ENCODE measurements at places on chromosomes 3 and 15.

GRCh38 chr3:21163956-21164355, 587.1 kb downstream of the ZNF385D start:
- no peak for DNase-seq

GRCh38 chr3:37125195-37126073, 48.9 kb downstream of the LRRFIP2 start:
- DNase-seq: no peak

DNA sequence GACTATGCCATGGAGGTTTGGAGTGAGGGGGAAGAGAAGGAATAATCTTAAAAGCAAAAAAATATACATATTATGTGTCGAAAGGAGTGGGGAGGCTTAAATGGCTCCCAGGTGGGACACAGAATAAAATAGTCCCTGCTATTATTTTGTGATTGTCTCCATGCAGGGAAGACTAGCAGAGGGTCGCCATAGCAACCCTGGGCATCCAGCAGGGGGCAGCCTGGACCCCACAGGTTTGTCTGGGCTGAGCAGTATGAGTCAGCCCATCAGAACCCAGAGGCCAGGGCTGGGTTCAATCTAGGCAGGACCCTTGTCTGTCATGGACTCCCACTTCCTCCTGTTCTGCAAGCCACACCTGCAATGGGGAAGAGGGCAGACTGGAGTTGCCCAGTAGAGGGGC, 17.6 kb upstream of the LINGO1 start:
- no peak for DNase-seq

DNA sequence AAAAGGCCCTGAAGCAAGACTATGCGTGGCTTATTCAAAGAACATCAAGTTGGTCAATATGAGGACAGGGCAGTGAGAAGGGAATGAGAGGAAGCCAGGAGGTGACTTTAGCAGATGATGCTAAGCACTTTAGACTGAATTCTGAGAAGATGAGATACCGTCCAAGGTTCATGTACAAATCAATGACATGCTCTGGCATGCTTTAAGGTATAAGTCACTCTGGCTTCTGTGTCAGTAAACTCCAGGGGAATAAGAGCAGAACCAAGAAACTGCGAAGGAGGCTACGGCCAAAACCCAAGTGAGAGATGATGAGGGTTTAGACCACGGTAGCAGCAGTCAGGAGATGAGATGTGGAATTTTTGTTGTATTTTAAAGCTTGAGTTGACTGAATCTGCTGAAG, 8.9 kb upstream of the CCDC50 start:
- DNase-seq: no peak

DNA sequence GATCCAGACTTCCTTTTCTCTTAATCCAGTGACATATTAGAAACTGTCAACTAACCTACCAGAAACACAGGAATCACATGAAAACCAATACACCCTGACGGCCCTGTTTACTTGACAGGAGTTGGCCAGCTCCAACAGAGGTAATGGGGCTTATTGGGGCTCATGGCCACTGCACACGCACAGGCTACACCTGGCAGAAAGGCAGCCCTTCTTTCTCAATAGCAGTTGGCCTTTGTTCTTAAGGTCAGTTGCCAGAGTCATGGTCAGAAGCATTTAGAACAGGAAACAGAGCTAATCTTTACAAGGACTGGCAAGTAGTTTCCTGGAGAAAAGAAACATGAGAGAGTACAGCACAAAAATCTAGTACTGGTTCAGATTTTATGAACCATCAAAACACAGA, 181.8 kb downstream of the MAGI1 start:
- no peak for DNase-seq

DNA sequence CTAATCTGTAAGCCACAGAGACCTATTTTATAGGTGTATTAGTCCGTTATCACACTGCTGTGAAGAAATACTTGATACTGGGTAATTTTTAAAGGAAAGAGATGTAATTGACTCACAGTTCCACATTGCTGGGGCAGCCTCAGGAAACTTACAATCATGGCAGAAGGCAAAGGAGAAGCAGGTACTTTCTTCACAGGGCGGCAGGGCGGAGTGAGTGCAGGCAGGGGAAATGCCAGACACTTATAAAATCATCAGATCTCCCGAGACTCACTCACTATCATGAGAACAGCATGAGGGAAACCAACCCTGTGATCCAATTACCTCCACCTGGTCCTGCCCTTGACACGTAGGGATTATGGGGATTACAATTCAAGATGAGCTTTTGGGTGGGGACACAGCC, 108.7 kb downstream of the GALK2 start:
- DNase-seq: no peak

DNA sequence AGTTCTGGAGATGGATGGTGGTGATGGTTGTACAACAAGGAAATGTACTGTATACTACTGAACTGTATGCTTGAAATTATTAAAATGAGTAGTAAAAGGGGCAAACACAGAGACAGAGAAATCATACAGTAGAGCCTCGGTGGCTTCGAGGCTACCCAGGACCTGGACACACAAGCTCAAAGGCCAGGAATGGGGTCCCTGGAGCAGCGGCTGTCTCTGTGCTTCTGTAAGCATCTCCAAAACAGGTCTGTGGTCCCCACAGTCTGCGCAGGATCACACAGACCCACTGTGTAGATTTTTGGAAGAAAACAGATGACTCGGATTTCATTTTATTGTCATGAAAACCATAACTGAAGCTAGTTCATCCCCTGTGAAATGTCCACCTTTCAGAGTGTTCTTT, 39.7 kb downstream of the PGPEP1L start:
- no peak for DNase-seq

DNA sequence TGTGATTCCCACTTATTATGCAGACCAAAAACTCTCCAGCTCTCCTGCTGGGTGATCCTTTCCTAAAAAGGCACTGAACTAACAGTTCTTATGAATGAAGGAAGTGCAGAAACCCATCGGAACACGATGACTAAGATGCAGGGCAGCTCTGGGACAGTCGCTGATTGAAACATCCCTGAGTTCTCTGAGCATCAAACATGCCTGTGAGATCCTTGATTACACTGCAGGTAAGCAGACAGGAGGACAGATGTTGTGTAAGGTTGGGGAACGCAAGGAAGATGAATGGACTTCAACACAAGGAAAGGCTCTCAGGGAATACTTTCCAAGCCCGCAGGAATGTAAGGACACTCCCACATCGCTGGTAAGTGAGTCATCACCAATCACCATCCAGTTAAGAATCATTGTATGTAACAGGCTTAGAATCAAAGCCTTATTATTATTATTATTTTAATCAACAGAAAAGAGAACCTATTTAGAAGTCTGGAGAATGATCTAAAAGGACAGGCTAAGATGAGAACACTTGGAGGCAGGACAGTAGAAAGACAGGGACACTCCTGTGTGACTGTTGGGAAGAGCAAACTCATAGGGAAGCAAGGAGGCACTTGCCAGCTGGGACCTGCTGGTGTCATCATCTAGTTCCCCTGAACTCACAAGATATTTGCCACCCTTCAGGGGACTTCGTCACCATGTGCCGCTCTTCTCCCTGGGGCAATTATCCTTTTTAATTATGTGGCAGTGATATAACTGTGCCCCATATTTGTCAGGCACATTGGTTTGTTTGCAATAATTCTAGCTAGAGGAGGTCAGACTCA, 26.0 kb downstream of the TMEM158 start:
- DNase-seq: peak; percentile 95

DNA sequence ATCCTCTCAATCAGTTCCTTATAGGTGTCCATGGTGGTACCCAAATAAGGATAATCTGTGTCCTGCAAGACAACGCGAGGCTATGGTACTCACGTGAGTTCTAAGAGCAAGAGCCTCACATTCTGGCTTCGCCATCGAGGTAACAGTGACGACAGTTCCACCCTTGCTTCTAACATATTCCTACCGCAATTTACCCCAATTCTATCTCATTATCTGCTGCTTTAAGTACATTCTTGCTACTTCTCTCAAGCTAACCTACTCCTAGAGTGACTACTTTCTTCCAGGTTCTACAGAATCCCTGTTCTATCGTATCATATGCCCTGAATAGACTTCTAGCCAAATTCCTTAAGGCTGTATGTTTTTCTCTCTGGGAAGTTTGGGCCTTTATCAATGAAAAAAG, 26.6 kb downstream of the TFRC start:
- DNase-seq: no peak

DNA sequence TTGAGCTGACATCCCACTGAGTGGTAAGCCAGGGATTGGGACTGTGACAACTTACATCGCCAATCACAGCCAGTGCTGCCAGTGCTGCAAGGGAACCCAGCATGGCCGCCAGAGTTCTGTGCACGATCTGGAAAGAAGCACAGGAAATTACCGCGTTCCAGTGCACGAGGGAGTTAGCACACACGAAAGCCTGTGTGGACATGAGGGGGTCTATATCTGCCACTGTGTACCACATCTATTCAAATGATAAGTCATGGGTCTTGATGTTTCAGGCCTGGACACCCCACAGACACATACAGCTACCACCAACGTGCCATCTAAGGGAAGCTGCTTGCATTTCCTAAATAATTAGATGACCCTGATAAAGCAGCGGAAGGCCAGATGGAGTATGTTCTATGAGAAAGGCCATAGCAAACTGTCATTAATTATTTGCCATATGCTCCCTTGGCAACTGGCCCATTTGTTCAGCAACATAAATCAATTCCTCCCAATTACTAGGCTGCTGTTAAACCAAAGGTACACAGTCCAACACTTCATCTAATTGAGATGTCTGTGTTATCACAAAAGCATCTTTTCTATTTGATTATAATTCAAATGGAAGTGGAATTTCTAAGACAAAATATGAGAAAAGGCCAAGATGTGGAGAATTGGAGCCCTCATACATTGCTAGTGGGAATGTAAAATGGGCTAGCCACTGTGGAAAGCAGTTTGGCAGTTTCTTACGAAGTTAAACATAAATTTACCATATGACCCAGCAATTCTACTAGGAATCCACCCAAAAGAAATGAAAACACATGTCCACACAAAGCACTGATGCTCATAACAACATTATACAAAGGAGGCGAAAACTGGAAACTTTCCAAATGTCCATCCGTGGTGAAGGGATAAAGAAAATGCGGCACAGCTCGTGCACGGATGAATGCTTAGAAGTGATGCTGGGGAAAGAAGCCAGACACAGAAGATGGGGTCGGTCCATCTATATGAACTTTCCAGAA, 108.3 kb downstream of the OCA2 start:
- DNase-seq: no peak

DNA sequence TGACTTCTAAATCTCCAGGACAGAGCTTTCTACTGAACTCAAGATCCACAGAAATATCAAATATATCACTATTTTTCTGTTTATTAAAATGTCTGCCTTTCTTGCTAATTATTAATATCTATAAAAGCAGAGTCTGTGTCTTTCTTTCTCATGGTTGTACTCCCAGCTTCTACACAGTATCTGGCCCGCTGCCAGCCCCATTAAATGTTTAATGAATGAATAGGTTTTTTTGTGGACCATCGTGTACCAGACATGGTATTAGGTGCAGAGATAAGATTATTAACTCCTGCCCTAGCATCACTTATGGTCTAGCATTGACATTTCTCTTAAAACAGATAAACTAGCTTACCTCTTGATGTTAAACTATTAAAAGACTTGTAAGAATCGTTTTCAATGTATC, 111.4 kb upstream of the RBMS3 start:
- no peak for DNase-seq

DNA sequence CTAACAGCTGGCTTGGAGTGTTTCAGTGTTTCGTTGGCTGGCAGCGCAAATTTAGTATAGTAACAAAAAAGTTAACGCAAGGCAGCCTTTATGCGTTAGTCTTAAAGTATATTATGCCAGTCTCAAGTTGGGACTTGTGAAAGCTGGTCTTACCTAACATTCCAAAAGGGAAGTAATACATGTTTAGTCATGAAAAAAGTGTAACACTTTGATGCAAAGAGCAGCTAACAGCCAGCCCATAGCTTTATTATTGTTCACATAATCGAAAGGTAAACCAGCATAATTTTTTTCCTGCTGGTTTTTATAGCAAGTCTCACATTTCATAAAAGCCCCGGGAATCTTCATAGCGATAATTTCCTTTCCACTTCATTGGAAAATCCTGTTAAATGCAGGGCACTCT, 2.4 kb upstream of the GPR87 start:
- DNase-seq: no peak

GRCh38 chr3:17629400-17629799, 113.0 kb downstream of the TBC1D5 start:
- no peak for DNase-seq

DNA sequence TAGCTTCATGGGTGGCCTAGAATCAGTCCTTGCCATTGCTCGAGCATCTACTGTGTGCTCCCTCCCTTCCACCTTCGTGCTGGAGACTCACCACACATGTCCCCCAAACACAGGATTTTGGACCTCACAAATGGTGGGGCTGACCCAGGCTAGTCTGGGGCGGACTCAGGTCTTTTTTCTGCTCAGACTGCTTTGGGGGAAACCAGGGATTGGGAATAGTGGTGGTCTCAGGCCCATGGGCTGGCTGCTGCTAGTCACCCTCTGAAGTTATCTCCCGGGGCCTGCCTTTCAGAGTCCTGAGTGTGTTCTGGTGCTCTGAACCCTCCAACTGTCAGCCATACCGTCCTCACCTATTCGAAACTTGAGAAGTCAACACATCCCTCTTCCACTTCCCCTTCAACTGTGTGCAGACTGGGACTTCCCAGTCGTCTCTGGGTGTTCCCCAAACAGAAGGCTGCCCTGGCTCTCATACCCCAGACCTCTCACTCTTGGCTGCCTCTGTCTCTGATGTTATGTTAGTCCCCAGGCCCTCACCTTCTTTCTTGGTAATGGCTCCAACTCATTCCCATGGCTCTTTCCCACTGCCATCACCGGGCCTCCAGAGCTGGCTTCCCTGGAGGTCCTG, 46.0 kb downstream of the PPCDC start:
- DNase-seq: no peak

GRCh38 chr15:77617476-77618230, 15.1 kb downstream of the LINGO1 start:
- no peak for DNase-seq

DNA sequence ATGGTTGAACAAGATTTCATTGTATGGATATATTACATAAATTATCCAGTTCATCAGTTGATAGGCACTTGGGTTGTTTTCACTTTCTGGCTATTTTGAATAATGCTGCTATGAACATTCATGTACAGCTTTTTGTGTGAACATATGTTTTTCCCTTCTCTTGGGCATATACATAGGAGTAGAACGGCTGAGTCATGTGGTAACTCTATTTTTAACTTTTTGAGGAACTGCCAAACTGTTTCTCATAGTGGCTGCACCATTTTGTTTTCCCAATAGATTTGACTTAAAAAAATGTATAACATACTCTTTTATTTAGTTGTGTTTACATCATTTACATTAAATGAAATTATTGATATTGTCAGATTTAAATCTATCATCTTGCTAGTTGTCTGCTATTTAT, 28.8 kb upstream of the RFX7 start:
- peak; percentile 19 for DNase-seq

DNA sequence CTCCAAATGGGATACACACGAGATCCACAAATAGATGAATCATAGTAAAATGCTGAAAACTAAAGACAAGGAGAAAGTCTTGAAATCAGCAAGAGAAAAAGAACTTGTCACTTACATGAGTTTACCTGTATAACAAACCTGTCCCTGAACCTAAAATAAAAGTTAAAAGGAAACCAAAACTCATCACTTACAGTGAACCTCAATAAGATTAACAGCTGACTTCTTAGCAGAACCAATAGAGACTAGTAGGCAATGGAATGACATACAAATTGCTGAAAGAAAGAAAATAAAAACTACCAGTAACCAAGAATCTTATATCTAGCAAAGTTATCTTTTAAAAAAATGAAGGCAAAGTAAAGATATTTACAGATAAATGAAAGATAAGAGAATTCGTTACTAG, 27.4 kb downstream of the SEC22A start:
- DNase-seq: no peak

Measured in fibroblast of upper back skin (primary cell).